AG04450 (cell line): ENCODE measurements at places on chromosomes 16 and 17. TPM values are rescaled to one million over a fixed set of nuclear protein-coding genes. Genes with fewer than 3 reads are reported as not detected.

- no peak for DNase-seq
These were observed 3.5 kb upstream of the CDH11 start for GRCh38 chr16:65125322-65125721.

- no peak for DNase-seq
These were observed 15.8 kb upstream of the OGFOD3 start for GRCh38 chr17:82434216-82434565.

The RAB26 gene
- polyA plus RNA-seq, result 3.6 and 5.2 TPM in 2 replicates

The KRT13 gene
- polyA plus RNA-seq, result 0.05 TPM in 1 of 2 replicates, not detected in the other

The PKMYT1 gene
- 1.2 and 1.3 TPM in 2 replicates for polyA plus RNA-seq

The PTX4 gene
- not detected in 2 replicates for polyA plus RNA-seq

The DNAJA2 gene
- 24.2 and 26.7 TPM in 2 replicates for polyA plus RNA-seq
